ENCODE measurements at places on chromosomes 13 and 19.

- DNase-seq: no peak
Measured at GRCh38 chr13:101058841-101059240, 357.5 kb downstream of the NALCN start.

DNA sequence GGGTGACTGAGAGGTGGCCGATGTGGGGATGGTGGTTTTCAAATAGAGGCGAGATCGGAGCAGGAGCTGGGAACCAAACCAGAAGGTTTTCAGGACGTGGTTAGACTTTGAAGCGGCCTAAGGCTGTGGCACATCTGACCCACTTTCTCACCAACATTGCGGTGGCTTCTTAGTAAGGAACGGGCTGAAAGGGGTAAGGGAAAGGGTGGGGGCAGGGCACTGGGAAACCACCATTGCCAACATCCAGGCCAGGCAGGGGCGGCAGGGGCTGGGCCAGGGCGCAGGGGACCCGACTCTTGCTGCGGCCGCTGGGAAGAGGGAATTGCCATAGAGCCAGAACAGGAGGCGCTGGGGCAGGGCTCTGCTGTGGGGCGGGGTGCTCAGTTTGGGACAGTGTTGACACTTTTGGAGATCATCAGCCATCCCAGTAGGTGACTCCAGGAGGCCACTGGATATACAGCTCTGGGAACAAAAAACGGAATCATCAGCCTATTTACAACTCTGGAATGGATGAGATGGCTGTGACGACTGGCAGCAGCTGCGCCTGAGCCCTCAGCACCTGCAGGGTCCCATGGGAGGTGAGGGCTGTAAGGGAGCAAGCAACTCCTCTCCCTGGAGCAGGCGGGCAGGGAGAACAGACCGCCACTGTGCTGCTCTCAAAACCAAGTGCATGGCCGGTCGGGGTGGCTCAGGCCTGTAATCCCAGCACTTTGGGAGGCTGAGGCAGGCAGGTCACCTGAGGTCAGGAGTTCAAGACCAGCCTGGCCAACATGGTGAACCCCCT lies 52.2 kb downstream of the IRS2 start:
- no peak for DNase-seq

DNA sequence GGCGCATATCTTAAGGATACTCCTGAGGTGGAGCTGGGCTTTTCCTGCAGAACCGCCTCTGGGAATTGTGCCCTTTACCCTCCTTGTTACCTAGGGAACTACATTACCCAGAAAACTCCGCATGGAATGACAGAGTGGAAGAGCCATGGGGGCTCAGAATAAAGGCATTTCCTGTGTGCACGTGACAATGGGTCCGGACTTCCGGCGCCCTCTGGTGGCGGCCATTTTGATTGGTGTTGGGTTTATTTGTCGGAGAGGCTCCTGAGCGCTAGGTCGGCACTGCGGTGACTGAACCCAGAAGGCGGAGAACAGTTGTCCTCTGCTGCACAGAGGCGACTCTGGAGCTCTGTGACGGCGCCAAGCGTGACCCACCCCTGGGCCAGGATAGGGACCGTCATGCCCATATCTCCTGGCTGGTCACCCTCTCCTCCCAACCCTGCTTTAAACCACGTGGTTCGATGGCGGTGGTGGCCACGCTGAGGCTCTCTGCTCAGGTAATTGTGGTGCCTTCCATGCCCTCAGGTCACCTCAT lies at the start of gene ZNF587B:
ZNF587B (plus strand) TSS at position 229 of the 532 bp plus-strand sequence; CDS start at position 459, 230 bp downstream.
- DNase-seq: peak; percentile 75

GRCh38 chr19:52785506-52785905 lies 1.1 kb downstream of the ZNF600 start:
- no peak for DNase-seq

DNA sequence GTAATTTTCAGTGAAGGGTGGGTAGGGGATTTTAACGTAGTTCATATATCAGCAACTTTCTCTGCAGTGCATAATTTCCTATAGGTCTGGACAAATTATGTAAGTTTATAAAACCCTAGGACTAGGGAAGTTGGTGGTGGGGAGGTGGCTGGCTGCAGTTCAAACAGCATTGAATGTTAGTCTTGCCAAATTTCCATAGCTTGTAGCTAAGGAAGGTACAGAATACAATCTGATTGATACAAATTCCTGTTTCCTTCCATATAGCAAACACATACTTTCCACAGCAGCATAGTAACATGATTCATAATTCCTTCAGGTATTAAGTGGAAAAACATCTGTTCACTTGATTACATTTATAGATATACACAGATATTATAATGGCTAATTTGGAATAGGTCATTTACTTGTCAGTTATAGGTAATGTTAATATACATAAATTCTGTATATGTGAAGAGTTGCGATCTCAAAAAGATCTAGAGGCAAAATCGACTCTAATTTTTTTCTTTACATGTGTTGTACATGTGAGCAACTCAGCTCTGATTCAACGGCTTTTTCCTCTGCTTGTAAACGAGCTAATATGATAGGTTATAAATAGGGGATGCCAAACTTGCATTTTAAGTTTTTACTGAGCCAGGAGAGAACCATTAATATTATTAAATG lies 233.4 kb upstream of the CSNK1A1L start:
- DNase-seq: no peak

DNA sequence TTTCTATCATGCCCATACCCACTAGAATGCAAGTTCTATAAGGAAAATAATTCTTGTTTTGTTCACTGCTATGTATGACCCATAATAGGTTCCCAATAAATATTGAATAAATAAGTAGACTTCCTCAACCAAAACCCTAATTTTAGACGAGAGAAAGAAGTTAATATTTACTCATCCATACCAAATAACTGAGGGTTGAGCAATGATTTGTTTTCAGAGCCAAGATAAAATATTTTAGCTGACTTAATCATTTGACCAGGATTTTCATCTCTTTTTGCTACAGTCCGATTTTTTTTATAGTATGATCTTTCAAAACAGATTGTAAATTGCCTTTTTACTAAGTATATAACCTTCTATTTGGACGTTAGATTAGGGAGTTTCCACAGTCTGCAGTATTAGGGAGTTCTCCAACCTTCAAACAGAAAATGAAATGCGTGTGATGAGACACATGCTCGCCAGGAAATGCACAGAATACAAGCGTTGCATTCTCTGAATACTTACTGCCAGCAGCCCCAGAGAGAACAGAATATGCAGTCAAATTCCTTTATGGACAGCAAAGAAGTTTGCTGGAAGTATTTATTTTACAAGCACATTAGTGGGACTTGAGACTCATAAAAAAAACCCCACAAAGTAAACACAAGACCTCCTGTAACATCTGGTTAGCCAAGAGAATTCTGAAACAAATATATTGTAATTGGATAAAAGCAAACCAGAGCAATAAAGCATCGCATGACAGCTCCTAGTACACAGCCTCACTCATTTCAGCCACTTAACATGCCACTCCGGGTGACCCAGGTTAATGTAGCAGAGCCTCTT lies 230.0 kb downstream of the MYO16 start:
- no peak for DNase-seq

DNA sequence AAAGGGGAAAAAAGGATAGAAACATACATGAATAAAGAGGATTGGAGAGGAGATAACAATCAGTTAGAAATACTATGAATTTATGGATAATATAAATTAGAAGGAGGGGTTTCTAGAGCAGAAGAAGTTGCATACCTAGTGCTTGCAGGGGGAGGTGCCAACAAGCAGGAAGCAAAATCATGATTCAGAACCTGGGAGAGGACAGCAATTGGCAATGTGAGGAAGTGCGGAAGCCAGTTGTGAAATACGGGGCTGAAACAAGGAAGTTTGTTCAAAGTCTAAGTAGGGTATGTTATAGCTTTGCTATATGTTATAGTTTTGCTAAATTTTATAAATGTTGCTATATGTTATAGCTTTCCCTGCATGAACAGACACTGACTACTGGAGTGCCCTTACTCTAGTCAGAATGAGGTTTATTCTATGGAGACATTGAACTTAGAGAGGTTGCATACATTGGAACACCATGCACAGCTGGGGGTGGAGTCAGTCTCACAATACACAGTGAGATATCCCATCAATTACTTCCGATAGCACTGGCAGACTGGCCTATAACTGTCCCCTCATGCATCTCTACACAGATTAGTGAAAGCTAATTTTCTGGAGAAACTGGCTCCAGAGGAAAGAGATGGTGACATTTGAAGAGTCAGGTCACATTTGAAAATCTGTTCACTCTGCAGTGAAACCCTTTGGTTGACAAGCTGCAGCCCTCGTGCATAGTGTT lies 92.1 kb downstream of the GPC6 start:
- no peak for DNase-seq

DNA sequence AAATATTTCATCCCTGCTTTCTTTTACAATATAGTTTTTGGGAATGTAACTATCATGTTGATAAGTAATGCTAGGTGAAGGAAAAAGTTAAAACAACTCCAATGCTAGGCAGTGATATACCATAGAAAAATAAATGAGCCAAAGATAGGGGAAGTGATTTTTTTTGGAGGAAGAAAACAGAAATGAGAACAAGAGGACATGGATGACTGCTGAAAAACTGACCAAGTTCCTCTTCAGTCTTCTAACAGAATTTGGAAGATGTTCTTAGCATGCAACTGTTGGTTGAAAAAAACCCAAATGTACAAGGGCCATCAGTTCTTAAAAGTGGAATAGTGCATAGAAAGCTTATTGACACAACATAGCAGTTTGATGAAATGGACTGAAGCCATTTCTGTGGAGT lies 262.5 kb upstream of the STARD13 start:
- DNase-seq: no peak

DNA sequence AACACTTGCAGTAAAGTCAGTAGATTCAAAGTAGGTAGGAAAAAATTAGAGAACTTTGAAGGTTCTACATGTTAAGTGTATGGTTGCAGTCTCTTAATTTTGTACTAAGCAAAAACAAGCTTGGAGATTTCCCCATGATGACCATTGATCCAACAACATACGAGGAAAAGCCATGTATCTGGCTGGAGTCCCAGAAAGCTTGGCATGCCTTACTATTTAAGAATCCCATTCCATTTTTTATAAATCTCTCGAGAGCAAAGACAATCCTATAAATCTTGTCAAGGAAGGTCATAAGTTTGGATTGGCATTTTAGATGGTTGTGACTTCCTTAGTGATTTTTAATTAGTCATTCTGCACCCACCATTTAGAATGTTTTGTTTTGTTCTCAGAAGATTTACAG lies 495.9 kb downstream of the GPC5 start:
- DNase-seq: no peak

- no peak for DNase-seq
Measured at GRCh38 chr19:45275370-45275971, 24.4 kb downstream of the MARK4 start.

DNA sequence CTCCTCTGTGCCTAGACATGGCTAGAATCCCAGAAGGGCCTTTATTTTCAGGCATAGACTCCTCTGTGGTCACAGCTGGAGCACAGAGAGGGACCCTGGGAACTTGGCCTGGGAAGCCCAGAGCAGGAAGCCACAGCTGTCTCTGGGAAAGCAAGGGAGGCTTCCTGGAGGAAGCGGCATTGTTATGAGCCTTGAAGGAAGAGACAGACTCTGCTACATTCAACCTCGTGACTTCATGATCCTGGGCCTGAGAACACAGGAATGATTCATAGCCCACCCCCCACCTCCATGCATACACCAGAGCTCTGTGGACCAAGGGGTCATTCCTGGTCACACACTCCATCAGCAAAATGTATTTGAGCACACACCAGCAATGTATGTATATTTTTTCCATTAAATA lies 8.6 kb downstream of the RDH8 start:
- DNase-seq: no peak

DNA sequence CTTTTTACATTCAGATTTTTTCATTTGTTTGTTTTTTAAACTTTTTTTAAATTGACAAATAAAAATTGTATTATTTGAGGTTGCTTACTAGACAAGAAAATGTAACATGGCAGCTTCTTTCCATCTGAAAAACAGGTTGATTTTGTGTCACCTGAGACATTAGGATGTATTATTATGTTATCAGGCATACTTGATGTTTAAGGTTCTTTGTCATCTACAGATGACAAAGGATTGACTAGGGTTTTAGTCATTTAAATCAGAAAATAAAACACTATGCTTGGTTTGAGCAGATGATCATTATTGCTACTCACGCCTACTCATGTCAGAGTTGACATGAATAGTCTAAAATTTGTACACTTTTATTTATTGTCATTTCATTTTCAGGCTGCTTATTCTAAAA lies 1494.5 kb downstream of the SLITRK5 start:
- DNase-seq: no peak

DNA sequence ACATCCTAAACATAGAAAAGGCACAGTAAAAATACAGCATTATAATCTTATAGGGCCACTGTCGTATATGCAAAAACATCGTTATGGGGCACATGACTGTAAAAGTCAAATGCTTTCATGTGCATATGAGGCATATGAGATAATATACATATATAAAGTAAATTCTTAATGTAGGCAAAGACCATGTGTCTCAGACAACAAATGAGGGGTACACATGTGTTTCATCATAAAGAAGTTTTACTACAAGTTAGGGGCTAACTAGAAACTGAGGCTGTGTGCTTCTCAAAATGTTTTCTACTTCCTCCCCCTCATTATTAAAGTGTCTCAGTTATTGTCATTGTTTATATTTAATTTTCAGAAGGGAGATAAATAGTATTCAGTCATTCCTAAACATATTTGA lies 309.6 kb downstream of the SHISA2 start:
- no peak for DNase-seq

DNA sequence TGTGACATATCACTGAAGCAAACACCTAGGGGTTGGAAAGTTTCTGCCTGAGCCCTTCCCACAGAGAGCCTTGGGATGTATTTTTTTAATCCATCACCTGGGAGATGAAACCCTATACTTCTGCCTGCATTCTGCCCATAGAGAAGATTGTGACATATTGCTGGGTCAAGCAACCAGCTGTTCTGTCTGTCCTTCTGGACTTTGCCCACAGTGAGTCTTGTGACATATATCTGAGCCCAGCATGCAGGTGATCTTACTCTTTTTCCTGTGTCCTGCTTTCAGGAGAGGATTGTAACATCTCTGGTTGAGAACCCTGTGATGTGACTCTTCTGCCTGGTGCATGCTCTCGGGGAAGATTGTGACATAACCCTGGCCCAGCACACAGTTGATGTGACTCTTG lies 24.9 kb upstream of the ZNF681 start:
- no peak for DNase-seq

DNA sequence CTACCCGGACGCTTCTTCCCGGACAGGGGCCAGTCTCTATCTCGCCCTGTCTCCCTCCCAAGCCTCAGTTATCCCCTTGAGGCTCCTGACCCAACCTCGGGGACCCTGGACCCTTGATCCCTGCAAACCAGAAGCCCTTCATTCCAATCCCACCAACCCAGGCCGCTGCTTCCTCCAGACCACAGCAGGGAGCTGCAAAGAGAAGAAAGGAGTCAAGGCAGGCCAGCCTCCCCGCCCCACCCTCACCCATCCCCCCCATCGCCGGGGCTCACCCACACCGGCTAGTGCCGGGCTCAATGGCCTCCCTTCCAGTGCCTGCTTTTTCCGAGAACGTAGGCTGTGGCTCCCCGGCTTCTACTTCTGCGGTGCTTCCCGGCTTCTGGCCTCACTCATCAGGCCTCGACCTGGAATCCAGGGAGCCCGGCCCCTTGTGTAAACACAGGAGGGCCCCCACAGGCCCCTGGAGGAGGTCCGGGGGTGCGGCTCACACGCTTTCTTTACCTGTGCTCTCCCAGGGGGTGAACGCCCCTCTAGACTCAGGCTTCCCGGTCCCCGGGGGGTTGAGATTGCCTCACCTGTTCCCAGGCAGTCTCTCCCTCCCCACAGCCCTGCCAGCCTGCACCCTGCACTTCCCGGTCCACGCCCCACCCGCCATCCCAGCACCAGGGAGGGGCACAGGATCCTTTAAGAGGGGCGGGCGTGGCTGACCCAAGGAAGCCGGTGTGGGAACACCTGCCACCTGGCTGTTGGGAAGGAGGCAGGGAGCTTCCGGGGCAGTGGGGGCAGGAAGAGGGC lies at the start of gene FAM83E:
FAM83E (minus strand) TSS at position 641 of the 795 bp plus-strand sequence. CDS start 1,704 bp downstream, outside the sequence.
- DNase-seq: no peak

- DNase-seq: no peak
Measured at GRCh38 chr19:49557641-49558325, 22.6 kb downstream of the NOSIP start.
